ENCODE measurements at places on chromosomes 7 and 10. TPM values are rescaled to one million over a fixed set of nuclear protein-coding genes. Genes with fewer than 3 reads are reported as not detected.

The EPO gene
- not detected for total RNA-seq

The GIMAP1 gene
- not detected for total RNA-seq

The MUC12 gene
- total RNA-seq: 15.7 TPM

The COL13A1 gene
- 0.43 TPM for total RNA-seq

The ADARB2 gene
- not detected for total RNA-seq

The LHPP gene
- 11.5 TPM for total RNA-seq

Measured in A549 treated with CpdA at 1 μM for 4 hours (cell line).